ENCODE measurements at places on chromosomes 11 and 22. TPM values are rescaled to one million over a fixed set of nuclear protein-coding genes. Genes with fewer than 3 reads are reported as not detected.

DNA sequence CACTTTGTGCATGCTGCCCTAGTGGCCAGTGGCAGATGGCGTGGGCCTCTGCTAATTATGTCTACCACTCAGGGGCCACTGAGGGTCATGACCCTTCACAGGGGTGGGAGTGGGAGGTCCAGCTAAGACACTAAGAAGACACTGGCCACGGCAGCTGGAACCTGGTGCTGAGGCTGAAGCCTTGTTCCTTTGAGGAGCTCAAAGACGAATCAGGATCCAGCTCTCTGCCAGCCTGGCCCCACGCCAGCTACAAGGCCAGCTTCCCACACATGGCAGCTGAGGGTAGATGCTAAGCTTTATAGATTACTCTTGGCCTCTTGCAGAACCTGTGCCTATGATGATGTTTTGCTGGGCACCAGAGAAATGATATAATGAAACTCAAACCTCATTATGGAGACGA is 226.3 kb downstream of the DSCAML1 start:
- DNase-seq: no peak

- no peak for DNase-seq
Observed at GRCh38 chr11:64776425-64776824, 1.9 kb downstream of the SF1 start.

DNA sequence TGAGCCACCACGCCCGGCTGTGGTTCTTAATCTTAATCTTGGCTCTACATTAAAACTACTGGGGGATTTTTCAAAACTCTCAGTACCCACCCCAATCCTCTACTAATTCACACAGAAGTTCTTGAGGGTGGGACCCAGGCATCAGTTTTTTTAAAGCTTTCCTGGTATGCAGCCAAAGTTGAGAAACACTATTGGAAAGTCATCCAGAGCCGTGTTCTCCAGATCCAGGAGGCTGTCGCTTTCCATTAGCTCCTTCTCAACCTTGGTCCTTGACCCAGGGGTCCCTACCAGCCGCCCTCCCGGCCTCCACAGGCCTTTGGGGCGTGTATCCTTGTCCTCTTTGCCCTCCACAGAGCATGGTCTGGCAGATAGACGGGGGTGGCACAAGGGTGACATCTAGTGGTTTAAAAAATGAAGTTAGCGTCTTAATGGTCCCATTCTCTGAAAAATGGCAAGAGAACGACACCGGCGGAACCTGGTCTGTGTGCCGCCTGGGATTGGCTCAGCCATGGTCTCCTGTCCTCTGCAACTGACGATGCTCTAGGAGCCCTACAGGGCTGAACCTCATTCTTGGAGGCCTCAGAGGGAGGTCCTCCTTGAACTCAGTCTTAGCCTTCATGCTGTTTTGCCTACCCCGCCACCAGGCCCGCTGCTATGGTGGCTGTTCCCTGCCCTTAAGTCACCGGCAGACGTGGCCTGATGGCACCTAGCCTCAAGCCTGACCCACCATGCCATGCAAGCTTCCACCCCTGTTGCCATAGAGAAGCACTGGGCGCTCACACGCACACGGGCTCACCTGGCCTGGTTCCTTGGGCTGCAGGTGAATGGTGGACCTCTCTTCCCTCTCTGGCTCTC is 152.0 kb upstream of the SYN3 start:
- no peak for DNase-seq

DNA sequence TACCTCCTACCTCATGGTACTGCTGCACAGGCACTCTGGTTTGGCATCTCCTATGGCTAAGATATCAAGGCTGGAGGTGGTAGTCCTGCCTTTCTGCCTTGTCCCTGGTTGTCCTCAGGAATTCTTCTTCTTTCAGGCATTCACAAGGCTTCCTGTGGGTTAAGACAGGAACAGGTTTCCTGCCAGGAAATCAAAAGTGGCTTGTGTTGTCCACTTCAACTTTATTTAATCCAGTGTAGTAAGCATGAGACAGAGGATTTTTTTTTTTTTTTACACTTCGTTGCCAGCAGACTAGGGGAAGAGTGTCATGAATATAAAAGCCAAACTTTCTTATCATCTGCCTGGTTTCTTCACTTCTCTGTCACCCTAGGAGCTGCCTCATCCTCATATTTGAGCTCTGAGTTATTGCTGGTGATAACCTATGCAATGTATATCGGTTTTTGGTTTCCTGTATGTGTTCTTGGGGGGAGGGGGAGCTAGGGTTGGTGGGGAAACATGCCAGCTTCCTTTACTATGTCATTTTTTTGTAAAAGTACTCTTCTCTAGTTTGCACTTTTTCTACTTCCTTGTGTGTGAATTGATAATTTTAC is 50.2 kb downstream of the XKR3 start:
- no peak for DNase-seq

DNA sequence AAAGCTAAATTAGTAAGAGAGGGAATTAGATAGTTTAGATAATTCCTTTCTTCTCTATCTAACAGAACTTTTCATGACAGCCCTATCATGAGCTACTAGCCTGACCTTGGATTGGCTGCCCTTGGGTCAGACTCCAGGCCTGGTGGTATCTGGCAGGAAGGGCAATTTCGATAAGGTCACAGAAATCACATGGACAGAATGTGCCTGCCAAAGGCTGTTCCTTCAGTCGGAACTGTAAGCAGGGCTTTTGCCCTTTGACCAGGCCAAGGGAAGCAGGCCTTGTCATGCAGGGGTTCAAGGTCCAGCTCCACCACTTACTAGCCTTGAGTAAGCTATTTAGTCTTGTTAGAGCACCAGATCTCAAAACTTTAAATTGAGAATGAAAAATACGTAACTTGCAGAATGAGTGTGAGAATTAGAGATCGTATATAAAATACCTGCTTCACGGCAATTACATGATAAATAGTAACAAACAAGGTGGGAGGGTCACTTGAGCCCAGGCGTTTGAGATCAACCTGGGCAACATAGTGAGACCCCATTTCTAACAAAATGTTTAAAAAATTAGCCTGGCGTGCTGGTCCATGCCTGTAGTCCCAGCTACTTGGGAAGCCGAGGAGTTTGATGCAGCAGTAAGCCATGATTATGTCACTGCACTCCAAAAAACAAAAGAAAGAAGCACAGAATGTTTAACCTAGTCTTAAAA is 60.8 kb upstream of the SC5D start:
- no peak for DNase-seq

DNA sequence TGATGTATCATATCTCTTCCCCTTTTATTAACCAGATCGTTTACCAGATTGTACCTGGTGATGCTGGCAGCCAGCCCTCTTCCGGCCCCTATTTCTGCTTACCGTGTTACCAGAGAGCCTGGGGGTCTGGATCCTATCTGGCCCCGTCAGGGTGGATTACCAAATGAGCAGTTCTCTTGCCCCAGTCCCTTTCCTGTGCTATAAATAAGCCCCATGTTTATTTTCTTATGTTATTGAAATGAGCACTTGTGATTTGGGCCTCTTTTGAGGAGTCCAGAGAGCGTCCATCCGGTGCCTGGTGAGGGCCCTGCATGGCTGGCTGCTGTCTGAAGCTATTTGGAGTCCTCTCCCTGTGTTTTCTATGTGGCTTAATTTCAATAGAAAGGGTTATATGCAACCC is 59.5 kb downstream of the ALX4 start:
- no peak for DNase-seq

Gene OR52H1
- not detected for total RNA-seq

Gene IFTAP
- 2.8 TPM for total RNA-seq

Gene ZNF70
- total RNA-seq: 2.3 TPM

DNA sequence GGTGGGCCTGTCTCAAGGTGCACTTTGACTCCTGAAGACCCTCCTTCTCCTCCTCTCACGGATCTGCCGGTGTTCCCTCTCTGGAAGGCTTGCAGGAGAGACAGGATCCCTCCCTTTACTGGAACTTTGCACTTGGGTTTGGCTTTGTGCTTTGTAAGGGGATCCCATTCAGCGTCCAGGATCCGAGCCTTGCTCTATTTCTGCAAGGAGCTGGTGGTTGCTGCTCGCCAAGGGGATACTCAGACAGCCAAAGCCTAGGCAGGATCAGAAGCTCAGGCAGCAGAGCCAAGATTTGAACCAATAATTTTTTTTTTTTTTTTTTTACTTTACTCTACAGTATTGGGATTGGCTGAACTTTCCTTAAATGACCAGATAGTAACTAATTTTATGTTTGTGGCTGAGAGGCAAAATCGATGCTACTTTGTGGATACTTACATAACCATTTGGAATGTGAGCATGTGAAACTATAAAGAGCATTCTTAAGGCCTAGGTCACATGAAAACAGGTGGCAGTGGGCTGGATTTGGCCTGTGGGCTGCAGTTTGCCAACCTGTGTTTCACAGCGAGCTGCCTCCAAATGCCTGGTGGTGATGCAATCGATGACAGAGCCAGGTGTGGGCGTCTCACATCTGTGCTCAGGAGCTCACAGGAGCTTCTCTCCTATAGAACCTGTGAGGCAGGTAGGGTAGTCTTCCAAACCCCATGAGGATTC is 25.2 kb downstream of the BCR start:
- no peak for DNase-seq

DNA sequence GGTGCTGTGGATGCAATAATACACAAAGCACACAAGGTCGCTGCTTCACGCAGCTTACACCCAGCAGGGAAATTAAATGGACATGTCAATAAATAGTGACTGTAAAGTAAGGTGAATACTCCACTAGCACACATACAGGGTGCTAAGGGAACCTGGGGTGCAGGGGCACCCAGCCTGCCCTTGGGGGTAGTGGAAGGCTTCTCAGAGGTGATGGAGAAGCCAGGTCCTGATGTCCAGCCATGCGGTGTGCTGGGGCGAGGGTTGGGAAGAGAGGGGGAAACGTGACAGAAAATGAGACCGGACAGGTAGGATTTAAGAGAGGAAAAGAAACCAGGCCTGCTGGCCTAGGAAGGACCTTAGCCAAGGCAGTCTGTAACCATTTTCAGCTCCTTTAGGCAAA is 200.5 kb downstream of the GRIK4 start:
- no peak for DNase-seq

DNA sequence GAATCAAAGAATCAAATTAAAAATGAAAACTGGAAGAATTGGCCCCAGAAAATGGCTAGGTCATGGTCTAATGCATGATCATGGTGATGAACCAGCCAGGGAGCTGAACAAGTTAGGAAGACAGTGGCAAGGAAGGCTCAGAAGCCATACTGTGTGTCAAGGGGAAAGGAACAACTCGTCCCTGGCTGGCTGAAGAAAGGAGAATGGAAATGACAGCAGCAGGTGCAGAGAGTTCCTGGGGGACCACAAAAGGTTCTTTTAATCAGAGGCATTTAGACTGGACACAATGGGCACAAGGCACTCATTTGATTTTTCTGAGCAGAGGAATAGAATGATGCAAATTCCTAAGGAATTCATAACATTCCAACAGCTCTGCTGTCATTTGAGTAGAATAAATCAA is 209.9 kb downstream of the LARGE1 start:
- DNase-seq: no peak

Gene FADS2
- 2.5 TPM for total RNA-seq

Gene ZNF202
- total RNA-seq: 20.3 TPM

GRCh38 chr11:70733327-70734325 is 335.3 kb downstream of the CTTN start:
- DNase-seq: no peak

Gene GRAMD4
- 33.0 TPM for total RNA-seq

DNA sequence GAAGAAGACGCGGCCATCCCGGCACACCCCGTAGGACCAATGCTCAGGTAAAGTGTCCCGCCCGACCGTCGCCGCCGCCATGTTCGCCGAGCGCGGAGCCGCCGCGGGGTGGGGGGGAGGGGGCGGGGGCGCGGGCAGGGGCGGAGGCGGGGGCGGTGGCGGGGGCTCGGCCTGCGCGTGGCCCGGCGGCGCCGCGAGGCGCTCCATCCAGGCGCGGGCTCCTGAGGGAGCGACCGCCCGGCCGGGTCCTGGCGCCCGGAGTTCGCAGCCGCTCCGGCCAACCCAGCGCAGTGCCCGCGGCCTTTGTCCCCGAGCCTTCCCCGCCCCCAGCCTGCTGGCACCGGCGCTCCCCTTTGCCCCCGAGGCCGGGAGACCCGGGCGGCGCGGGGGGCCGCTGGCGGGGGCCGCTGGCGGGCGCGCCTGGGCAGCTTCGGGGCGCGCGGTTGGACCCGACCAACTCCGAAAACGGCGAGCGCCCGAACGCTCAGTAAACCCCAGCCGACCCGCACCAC is at the start of gene PLEKHA7:
Gene PLEKHA7, minus strand, starts transcription at position 94 of the 512 bp plus-strand sequence. Its CDS starts 13 bp downstream, at position 81.
- no peak for DNase-seq

- DNase-seq: no peak
Observed at GRCh38 chr22:19912271-19912999, 29.1 kb upstream of the COMT start.

DNA sequence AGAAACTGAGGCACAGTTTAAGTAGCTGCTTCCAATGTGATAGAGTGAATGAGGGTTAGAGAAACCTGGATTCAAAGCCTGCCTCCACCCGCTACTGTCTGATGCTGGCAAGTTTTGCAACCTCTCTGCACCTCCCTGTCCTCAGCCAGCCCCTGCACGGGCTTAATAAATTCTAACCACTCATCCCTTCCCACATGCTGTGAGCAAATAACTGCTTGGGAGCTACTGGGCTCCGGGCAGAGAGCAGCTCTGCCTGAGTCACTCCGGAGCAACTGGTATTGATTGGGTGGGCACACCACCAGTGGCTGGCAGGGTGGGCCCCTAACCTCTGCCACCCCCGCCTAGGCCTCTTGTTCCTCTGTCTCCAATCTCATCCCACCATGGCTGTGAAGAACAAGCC is 104.3 kb upstream of the SYT13 start:
- no peak for DNase-seq

Gene RTN4RL2
- total RNA-seq: 0.33 TPM

Gene APOL5
- not detected for total RNA-seq

DNA sequence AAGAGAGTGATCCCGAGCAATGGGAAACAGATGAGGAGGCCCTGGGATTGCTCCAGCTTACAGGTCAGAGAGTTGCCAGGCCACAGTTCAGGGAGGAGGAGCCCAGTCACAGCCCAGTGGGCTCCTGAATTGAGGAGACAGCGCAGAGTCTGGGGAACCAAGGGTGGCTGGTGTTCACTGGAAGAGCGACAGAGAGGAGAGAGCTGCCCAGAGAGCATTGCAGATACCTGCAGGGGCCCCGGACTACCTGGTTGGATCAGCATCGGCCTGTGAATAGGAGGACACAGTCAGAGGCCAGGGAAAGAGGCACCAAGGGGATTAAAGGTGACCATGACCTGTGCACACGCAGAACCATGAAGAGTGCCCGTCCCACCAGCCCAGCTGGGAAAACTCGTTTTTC is 648.6 kb downstream of the TBC1D22A start:
- no peak for DNase-seq

Gene MACROD1
- total RNA-seq: 17.8 TPM

- DNase-seq: no peak
Observed at GRCh38 chr11:97832451-97832850, 1188.3 kb upstream of the CNTN5 start.

Data from activated T-cell treated with anti-CD3 and anti-CD28 coated beads, Interleukin-2, amount 50 U/mL, for 4 hours (primary cell).